ENCODE measurements at places on chromosomes 2 and 18. TPM values are rescaled to one million over a fixed set of nuclear protein-coding genes. Genes with fewer than 3 reads are reported as not detected.

Gene LHCGR
- not detected for total RNA-seq

Gene GNAL
- total RNA-seq, result 23.3 TPM

Gene DDX18
- total RNA-seq, result 33.9 TPM

Gene MLPH
- 34.6 TPM for total RNA-seq

Gene SH2D6
- not detected for total RNA-seq

Gene FIGN
- total RNA-seq, result 3.2 TPM

Gene MBP
- 33.6 TPM for total RNA-seq

Gene C2orf78
- total RNA-seq, result not detected

Gene MYO7B
- total RNA-seq, result not detected

Gene PJVK
- 4.9 TPM for total RNA-seq

Gene MC5R
- 0.74 TPM for total RNA-seq

Gene PSD4
- 39.0 TPM for total RNA-seq

Gene GAL3ST2
- 0.98 TPM for total RNA-seq

Gene ALPG
- not detected for total RNA-seq

Gene EFEMP1
- total RNA-seq, result 235 TPM

Gene CXCR4
- total RNA-seq, result 39.5 TPM

Gene MTLN
- total RNA-seq, result 131 TPM

Gene CRACDL
- 6.4 TPM for total RNA-seq

Gene RMDN2
- total RNA-seq, result 5.9 TPM

Gene EML6
- total RNA-seq, result 1.7 TPM

Gene NPHP1
- 4.9 TPM for total RNA-seq

Gene SCN2A
- 1.2 TPM for total RNA-seq

Gene TUBB8B
- total RNA-seq, result 1.7 TPM

Gene TUBA3E
- not detected for total RNA-seq

Gene PEX13
- total RNA-seq, result 18.7 TPM

Gene DAW1
- not detected for total RNA-seq

Gene COPS9
- total RNA-seq, result 170 TPM

Gene GPR55
- total RNA-seq, result 2.7 TPM

Gene HOXD12
- total RNA-seq, result 1.7 TPM

Gene CHST9
- total RNA-seq, result 0.74 TPM

Gene INPP5D
- 33.4 TPM for total RNA-seq

Gene CD8B2
- 0.74 TPM for total RNA-seq

Gene AUP1
- 124 TPM for total RNA-seq

Gene KLF7
- 35.8 TPM for total RNA-seq

Gene GAREM2
- 4.4 TPM for total RNA-seq

Gene MTIF2
- total RNA-seq, result 19.4 TPM

Gene GCFC2
- total RNA-seq, result 35.6 TPM

Gene CFAP65
- total RNA-seq, result not detected

Gene RGPD8
- 26.3 TPM for total RNA-seq

Gene SPP2
- total RNA-seq, result not detected

Gene DTNA
- 18.4 TPM for total RNA-seq

Gene ANKRD36C
- total RNA-seq, result 36.6 TPM

Gene PROKR1
- total RNA-seq, result not detected

Gene RUFY4
- not detected for total RNA-seq

Data from vagina (tissue), 2 donors.